Neural crest cell (in vitro differentiated cells): ENCODE measurements at places on chromosomes 16 and 17. TPM values are rescaled to one million over a fixed set of nuclear protein-coding genes. Genes with fewer than 3 reads are reported as not detected.
A peak's percentile ranks its signal among the peaks of the same experiment; 100 is the strongest.

- DNase-seq, result peak; percentile 3
Measured at GRCh38 chr16:68910051-68910450, 66.7 kb downstream of the TANGO6 start.

GRCh38 chr17:15236281-15237105, 28.6 kb downstream of the PMP22 start:
- DNase-seq, result no peak

DNA sequence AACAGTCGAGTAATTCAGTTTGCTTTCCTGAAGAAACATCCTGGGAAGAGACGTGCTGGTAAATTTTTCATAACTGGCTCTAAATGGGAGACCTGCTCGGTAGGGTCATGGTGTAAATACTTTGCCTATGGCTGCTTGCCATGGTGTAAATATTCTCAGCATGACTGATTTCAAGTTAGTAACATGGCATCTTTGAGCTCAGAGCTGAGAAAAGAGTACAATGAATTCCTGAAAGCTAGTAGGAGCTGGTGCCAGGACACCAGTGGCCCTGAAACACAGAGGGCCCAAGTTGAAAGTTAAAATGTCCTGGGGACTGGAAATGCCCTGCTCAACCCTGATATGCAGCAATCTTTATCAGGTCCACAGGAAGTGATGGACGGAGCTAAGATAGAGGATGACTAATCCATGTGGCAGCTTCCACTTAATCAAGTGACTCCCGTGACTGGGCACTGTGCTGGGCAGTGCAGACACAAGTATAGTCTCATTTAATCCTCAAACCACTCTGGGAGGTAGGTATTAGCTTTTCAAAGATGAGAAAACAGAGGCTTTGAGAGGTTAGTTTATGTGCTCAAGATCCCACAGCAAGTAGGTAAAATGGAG, 130.1 kb upstream of the ADAMTS18 start:
- DNase-seq, result no peak

- no peak for DNase-seq
Measured at GRCh38 chr17:55567240-55568214, 56.3 kb upstream of the SMIM36 start.

GRCh38 chr16:68286153-68287074, 22.1 kb downstream of the SLC7A6 start:
- DNase-seq, result no peak

GRCh38 chr16:19938536-19938935, 53.9 kb upstream of the GPRC5B start:
- DNase-seq, result no peak

- no peak for DNase-seq
Measured at GRCh38 chr16:49010396-49010795, 271.2 kb downstream of the CBLN1 start.

DNA sequence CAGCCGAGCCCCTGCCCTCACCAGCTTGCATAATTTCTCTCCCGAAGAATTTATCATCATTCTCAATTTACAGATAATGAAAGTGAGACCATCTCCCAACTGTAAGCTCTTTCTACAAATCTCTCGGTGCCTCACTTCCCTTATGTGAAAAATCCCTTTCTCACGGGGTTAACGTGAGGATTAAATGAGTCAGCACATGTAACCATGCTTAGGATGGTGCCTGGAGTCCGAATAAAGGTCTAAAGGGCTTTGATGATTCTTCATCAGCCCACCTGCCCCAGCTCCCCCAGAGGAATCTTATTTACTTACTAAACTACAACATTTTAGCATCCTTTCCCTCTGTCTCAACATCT, 24.8 kb upstream of the PIK3R6 start:
- no peak for DNase-seq

GRCh38 chr17:43105146-43105545, 20.0 kb downstream of the BRCA1 start:
- DNase-seq, result no peak

- DNase-seq, result no peak
Measured at GRCh38 chr17:32124985-32125847, 17.1 kb upstream of the RHOT1 start.

DNA sequence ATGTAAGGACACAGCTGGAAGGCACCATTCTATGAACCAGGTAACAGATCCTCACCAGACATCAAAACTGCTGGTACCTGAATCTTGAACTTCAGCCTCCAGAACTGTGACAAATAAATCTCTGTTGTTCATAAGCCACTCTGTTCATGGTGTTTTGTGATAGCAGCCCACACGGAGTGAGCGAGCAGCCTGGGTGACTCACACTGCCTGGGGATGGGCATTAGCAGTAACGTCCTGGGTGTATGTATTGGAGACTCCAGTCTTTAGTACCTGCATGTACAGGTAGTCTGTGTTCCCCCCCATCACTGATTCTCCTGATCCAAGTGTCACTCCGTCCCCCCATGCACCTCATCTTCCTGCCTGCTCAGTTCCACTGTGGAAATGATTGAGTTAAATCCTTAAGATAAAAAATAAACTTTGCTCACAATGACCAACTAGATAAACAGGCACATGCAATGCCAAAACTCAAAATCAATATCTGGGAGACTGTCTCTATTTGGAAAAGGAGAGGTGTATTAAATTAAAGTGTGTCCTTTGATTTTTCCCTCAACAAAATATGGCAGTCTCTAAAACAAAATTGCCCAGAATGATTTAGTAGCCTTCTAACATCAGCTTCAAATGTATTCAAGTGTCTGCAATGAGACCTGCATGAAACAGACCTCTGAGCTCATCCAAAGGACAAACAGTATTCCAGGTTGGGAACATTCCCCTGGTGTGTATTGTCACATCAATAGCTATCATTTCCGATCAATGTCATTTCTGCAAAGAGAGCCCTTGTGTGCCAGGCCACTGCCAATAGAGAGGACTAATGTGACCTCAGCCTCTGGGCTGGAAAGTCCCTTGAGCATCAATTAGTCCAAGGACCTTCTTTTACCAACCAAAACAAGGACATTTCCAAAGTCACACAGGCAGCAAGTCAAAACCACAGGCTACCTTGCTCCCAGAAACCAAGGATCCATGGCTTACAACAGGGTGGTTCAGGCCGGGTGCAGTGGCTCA, 12.2 kb upstream of the VAT1L start:
- DNase-seq, result no peak

DNA sequence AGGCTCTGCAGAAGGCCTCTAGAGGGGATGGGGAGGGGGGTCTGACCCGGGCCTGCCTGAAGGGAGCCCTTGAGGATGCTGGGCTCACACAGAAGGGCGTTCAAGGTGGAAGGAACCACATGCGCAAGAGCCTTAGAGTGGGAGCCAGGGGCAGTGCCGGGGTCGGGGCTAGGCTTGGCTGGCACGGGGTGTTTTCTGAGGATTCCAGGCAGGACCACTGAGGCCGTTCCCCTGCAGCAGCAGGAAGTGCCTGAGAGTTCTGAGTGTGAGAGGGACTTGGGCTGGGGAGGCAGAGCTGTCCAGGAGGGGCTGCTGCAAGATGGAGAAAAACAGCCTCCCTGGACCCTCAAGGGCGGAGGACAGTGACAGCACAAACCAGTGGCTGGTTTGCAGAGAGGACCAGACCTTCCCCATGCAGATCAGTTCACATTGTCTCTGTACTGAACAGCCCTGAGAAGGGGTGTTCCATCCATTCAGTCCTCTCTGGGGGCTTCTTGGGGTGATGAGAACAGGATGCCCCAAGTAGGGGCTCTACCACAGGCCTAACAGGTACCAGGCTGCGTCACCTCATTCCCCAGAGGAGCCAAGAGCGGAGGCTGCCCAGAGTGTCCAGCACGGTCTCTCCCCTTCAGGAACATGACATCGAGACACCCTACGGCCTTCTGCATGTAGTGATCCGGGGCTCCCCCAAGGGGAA, 3.4 kb downstream of the NDRG4 start:
- no peak for DNase-seq

DNA sequence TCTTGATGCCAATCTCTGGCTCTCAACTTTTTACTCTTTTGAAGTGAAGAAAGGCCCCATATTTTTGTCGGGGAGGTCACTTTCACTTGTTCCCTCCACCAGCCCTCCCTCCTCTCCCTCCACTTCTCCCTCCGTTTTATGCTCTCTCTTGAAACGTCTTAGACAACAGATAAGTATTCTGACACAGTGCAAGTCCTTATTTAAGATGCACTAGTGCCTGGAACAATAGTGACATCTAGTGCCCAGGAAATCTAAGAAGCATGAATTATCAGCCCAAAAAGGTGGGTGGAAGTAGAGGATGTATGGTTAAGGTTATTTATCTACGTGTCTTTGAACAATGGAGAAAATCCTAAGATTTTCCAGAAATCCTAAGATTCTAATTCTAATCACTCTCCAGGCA, 17.9 kb downstream of the PSME3IP1 start:
- no peak for DNase-seq

GRCh38 chr16:51994597-51994996, 552.3 kb downstream of the TOX3 start:
- no peak for DNase-seq

- no peak for DNase-seq
Measured at GRCh38 chr16:28930652-28931051, 1.1 kb upstream of the CD19 start.

GRCh38 chr17:47727704-47728036, 5.4 kb upstream of the TBX21 start:
- DNase-seq, result no peak

- DNase-seq, result peak; percentile 69
Measured at GRCh38 chr17:59004338-59005111, 102.2 kb downstream of the TRIM37 start.

DNA sequence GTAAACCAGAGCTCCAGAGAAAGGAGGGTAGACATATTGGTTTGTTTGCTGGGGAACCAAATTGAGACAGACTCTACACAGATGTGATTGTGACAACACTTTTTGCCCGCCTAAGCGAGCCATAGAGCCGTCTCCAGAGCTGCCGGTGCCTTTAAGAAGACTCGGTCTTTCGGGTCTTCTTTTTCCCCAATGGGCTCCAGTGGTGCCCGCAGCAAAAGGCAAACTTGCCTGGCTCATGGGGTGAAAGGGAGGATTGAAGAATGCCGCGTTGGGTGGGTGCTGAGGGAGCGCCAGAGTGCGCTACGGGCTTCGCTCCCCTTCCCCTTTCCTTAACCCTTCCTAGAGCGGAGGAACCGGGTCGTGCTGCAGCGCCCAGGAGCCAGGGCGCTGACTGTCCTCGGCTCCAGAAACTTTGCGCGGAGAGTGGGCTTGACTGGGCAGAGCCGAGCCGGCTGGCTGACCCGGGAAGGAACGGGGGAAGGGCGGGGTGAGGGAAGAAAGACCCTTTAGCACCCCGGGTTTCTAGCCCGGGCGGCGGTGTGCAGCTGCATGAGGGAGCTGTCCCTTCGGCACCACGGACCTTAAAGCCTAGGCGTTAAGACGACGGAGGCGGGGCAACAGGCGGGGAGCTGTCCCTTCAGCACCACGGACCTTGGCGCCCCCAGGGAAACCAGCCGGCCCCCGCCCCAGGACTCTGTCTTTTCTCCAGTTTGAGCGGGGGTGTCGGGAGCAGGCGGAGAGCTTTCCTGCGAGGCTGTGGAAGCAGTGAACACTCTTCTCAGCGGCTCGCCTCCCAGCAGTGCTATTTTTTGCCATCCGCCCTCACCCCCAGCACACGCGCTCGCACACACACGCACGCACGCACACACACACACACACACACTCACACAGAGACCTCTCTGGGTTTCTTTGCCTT, at the start of gene CACNG3:
Gene CACNG3 (plus strand): TSS at position 880 of the 916 bp plus-strand sequence. CDS start 420 bp downstream, outside the sequence.
- peak; percentile 70 for DNase-seq

Gene PDIA2
- 1.4 and 2.1 TPM in 2 replicates for total RNA-seq

Gene PRPF8
- total RNA-seq, result 449 and 459 TPM in 2 replicates

Gene HOXB13
- total RNA-seq, result not detected in 2 replicates

Gene SLC5A10
- not detected in 2 replicates for total RNA-seq

Gene CDK5R1
- total RNA-seq, result 33.6 and 34.1 TPM in 2 replicates

Gene CHST4
- not detected in 2 replicates for total RNA-seq

Gene TCAP
- 1.9 and 2.8 TPM in 2 replicates for total RNA-seq

Gene MYO1C
- 45.1 and 53.2 TPM in 2 replicates for total RNA-seq

Gene TMEM100
- total RNA-seq, result 0.23 and 0.54 TPM in 2 replicates

Gene SHISA6
- total RNA-seq, result 1.2 and 1.4 TPM in 2 replicates

Gene CDK5RAP3
- 285 and 301 TPM in 2 replicates for total RNA-seq
